ENCODE measurements at places on chromosomes 11 and 22.

DNA sequence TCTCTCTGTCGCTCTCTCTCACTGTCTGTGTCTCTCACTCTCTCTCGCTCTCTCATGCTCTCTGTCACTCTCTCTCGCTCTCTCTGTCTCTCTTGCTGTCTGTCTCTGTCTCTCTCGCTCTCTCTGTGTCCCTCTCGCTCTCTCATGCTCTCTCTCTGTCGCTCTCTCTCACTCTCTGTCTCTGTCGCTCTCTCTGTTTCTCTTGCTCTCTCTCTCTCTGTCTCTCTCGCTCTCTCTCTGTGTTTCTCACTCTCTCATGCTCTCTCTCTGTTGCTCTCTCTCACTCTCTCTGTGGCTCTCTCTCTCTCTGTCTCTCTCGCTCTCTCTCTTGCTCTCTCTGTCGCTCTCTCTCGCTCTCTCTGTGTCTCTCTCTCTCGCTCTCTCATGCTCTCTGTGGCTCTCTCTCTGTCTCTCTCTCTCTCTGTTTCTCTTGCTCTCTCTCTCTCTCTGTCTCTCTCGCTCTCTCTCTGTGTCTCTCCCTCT is 33.2 kb upstream of the BRSK2 start:
- no peak for DNase-seq

- DNase-seq: no peak
These were observed 292.0 kb downstream of the NTM start for GRCh38 chr11:131662317-131662972.

DNA sequence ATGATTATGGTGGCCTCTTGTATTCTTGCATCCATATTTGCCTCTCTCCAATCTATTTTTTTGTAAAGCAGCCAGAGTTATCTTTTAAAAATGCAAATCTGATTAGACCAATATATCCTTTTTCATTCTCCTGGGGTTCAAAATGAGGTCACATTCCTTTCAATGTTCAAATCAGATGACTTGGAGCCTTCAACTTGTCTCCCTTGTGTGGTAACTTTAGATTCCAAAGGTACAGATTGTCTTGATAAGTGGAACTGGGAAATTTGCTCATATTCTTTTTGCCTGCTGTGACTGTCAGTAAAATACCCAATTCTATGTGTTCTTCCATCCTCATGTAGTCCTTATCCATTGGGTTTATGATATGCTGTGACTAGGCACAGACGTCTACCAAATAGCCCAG is 15.1 kb upstream of the CAPRIN1 start:
- no peak for DNase-seq

- DNase-seq: no peak
These were observed 1.4 kb downstream of the ARHGAP20 start for GRCh38 chr11:110710628-110711381.

DNA sequence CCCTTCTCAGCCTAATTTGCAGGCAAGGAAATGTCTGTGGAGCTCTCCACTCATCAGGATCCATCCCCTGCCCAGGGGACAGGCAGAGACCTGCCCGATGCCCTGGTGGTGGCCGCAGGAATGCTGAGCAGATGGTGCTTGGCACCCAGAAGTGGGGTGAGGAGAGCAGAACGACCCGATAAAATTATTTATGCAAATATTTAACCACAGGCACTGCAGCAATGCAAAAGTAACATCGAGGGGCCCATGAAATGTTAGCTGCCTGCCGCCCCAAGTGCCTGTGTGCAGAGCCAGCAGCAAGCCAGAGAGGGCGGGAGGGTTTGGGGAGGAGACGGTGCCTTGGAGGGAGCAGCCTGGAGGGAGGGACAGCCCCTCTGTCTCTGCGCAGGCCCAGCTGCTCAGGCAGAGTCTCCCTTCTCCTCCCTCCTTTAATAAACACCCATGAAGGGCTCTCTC is 205.5 kb downstream of the CTTN start:
- no peak for DNase-seq

DNA sequence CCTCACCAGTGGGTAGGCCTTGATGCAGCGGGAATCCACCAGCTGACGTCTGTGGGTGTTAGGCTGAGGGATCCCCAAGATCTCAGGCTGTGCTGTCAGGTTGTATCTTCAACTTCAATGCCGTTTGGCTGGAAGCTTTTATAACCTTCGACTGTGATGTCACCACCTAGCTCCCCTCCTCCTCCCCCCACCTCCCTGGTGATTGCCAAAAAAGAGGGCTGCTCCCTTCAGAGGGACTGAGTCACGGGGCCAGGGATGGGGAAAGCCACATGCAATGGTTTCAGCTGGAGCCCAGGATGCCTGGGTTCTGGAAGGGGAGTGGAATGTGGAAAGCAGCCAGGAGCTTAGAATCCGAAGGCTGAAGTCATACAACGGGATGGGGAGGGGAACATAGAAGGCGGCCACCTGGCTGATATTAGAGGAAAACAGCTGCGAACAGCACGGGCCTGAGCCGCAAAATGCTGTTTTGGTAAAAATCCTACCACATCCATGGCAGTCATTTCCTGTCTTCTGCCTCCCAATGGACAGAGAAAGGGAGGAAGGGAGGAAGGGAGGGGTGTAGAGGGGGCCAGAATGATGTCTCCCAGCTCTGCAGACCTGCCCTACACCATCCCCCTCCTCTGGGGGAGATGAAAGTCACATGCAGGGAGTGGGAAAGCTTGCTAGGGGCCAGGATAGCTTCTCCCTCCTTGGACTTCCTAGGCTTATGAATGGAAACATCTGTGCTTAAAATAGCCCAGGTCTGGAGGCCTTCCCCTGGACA is at the start of gene LRRN4CL:
TSS of gene LRRN4CL (minus strand) at position 110 of the 763 bp plus-strand sequence. CDS start 1,022 bp downstream, outside the sequence.
- DNase-seq: no peak

DNA sequence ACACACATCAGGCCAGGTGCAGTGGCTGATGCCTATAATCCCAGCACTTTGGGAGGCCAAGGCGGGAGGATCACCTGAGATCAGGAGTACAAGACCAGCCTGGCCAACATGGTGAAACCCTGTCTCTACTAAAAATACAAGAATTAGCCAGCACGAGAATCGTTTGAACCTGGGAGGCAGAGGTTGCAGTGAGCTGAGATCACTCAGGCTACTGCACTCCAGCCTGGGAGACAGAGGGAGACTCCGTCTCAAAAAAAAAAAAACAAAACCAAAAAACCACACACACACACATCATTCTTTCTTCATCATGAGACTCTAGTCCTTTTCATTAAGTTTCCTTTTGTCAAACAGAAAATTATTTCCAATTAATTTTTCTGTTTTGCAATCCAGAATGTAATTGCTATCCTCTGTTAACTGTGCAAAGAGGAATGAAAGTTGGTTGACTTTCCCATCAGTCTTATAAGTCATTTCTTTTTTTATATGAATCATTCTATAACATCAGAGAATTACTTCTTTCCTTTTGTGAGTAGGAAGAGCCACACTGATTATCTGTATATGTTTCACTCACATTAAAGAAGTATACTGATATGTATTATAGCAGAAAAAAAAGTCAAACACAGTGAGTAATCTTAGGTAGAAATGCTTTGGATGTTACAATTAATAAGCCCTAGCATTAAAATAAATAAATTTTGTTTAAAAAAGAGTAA is 52.2 kb downstream of the HORMAD2 start:
- DNase-seq: no peak

- no peak for DNase-seq
These were observed 731.5 kb downstream of the NTM start for GRCh38 chr11:132101881-132102280.

DNA sequence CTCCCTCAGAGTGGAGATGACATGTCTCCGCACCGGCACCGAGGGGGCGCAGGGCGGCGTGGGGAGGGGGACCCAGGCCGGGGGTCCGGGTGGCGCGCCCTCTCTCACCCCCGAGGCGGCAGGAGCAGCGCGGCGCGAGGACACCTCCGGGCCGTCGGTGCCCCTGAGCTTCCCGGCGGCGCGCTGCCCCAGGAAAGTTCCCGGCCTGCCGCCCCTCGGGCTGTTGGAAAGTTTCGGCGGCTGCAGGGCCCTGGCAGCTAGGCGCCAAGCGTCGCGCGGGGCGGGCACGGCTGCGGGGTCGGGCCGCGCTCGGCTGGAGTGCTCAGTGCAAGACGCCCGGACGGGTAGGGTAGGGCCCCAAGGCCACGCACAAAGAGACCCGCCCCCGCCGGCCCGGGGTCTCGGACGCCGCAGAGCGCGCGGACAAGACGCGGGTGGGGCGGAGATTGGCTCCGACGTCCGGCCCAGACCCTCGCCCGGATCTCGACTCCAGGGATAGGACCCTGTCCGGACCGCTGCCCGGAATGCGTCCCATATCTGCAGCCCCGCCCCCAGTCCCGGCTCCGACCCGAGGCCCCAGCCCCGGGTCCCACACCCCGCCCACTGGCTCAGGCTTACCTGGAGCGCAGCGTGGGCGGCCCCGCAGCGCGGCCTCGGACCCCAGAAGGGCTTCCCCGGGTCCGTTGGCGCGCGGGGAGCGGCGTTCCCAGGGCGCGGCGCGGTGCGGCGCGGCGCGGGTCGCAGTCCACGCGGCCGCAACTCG is 471 bp downstream of the ARVCF start:
- no peak for DNase-seq

DNA sequence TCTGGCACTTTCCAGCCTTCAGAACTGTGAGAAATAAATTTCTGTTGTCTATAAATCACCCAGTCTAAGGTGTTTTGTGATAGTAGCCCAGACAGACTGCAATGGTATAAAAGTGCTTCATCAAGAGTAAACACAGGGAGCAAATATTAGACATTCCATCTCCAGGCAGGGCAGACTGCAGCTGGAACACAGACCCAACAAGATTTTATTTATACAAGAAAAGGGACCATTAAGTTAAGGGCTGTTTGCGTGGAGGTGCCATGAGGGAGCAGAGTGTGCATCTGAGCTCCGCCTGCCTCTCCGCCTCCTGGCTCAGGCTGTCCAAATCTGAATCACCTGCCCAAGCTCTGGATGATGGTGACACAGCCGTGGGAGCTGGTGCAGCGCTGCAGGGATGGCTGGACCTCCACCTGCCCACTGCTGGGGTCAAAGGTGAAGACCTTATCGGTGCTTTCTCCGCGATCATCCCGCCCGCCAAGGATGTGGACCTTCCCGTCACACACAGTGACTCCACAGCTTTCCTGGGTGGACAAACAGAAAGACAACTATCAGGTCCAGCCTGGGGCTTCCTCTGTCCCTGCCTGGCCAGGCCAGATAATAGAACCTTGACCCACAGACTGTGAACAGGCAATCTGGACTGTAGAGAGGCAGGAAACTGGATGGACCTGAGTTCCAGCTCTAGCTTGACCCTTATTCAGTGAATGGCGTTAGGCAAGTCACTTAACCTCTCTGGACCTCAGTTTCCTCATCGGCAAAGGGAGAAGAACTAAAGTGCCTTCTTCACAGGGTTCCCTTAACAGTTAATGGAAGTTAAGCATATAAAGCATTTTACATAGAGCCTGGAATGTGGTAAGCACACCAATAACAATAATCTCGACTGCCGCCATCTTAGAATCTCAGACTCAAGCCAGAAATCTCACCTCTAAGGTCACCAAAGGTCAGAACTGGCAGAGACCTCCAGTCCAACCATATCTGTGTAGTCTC is 10.5 kb downstream of the KLHL35 start:
- DNase-seq: no peak

GRCh38 chr22:28986366-28986765 is 75.3 kb downstream of the C22orf31 start:
- no peak for DNase-seq

DNA sequence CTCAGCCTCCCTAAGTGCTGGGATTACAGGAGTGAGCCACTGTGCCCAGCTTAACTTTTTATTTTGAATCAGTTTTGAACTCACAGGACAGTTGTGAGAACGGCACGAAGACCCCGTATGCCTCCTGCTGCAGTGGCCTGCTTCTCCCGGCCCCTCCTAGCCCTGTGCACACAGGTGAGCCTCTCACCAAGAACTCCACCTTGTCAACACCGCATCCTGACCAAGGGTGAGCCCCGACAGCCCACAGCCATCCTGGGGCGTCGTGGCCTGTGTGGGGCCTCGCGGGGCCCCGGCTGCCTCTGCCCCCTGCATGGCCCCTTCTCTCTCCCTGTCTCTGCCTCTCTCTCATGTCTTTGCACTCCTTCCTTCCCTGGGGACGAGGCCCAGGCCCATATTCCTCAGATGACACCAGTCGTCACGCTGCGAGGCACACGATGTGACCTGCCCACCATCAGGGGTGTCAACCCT is 38.8 kb downstream of the GNB1L start:
- no peak for DNase-seq

DNA sequence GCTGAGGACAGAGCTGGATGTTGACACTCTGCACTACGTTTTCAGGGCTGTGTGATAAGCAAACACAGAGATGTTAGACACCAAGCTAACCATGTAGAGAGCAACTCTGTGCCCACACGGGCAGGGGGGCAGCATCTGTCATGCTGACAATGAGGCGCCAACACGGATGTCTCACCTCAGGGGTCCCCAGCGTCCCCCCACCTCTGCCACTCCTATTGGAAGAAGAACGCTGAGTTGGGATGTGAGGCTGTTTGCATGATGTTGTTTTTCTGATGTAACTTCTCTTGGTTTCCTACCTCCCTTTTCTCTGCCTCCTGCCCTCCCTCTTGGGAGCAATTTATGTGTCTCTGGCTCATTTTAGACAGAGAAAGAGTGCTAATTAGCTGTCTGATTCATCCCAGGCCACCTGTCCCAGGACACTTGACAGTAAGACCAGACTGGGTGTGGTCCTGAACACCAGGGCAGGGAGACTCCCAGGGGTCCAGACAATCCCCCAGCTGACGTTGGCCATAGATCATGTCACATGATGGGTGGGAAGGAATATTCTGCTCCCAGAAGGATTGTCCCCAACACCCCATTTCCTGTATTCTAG is 89.2 kb upstream of the NCAM1 start:
- no peak for DNase-seq

DNA sequence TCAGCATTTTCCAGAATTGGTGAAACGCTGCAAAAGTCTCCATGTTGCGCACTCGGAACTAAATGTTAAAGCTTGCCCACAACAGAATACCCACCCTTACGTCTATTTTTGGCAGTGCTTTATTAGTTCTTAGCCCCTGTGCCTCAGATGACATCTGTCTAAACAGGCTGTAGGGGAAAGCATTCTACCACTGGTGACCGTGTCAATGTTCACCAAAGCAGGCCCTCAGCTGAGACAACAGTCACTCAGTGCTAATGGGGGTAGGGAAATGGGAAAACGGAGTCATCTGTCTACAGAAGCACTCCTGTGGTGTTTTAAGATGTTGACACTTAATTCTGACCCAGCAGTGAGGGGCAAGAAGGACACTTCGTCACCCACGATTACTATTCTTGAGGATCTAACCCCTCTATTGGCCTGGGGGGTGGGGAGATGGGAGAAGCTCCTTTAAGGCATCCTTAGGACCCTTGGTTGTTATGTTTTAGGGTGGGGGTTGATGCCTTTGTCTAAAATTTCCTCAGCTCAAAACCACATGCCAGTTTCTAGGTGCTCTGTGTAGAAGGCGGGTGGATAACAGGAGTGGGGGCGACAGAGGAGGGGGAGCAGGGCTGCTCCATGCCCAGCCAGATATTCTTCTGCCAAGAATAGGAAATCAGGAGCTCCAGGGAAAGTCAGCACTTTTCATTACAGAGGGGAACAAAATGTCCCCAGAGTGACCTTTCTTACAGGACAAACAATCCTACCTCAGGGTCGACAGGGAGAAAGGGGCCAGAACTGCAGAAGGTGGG is 15.6 kb upstream of the MFRP start:
- DNase-seq: no peak

DNA sequence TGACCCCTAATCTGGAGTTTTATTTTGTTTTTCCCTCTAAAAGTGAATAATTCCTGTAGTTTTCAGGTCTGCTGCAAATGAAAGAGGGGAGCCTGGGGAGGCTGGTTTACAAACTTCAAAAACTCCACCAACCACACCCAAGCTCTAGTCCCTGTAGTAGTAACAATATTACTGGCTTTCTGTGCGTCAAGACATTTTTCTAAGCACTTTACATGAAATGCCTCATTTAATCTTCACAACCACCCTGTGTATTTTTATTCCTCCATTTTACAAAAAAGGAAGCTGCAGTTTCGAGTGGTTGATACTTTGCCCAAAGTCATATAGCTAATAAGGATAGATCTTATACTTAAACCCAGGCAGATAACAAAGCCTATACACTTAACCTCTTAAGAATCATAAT is 23.5 kb downstream of the CTNND1 start:
- no peak for DNase-seq

Measured in CD4-positive, alpha-beta T cell treated with Interleukin-6 at 100 ng/mL for 8 hours (primary cell).